ENCODE measurements at places on chromosomes 1 and 21.
A peak's percentile ranks its signal among the peaks of the same experiment; 100 is the strongest.

DNA sequence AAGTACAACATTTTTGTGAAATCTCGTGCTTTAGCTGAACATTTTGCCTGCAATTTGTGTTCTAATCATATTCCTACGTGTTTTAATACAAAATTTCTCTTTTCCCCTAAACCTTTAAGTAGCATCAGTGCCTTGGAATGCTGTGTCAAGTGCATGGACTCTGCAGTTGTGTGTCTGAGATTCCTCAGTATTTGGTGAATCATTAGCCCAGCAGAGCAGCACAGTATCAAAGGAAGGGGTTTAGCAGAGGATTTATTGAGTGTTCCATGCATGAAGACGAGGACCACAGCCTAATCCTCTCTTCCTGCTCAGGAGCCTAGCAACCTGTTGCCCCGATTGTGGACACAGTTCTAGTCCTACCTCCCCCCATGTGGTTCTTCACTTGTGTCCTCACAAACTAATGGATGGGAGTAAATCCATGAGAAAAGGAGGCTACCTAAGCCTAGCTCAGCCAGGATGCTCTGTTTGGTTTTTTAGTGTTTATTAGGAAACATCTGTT, 29.3 kb upstream of the PCP4 start:
- DNase-seq: no peak

- DNase-seq: no peak
These were observed 63.3 kb upstream of the PARP1 start for GRCh38 chr1:226470921-226471866.

- no peak for DNase-seq
These were observed 3.4 kb downstream of the GBP5 start for GRCh38 chr1:89269277-89269676.

- no peak for DNase-seq
These were observed 18.3 kb upstream of the EFHD2 start for GRCh38 chr1:15391366-15391765.

GRCh38 chr1:242836423-242836822, 311.9 kb upstream of the PLD5 start:
- DNase-seq: no peak

GRCh38 chr1:32825181-32825580, 7.7 kb downstream of the S100PBP start:
- DNase-seq: no peak

GRCh38 chr1:244817415-244817894, 18.0 kb upstream of the COX20 start:
- no peak for DNase-seq

GRCh38 chr21:37757606-37758376, 158.5 kb downstream of the KCNJ6 start:
- DNase-seq: no peak

GRCh38 chr1:185598332-185598731, 135.9 kb upstream of the HMCN1 start:
- DNase-seq: no peak

- no peak for DNase-seq
These were observed 54.9 kb upstream of the C1orf198 start for GRCh38 chr1:230923176-230923575.

DNA sequence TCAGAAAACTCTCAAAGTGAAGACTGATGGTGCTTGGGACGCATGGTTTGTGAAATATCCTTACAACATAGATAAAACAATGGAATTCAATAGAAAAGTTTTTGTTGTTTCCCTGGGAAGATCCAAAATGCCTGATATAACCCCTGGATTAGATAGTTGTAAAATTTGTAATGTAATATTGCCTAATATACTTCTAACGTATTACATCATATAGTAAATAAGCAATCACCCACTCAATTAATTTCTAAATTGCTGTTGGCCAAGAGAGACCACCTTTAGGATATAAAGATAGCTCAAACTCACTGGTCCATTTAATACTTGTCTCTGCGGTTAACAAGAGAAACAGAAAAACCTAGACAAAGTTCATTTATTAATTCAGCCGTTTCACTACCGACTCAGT, 42.2 kb downstream of the TTC13 start:
- DNase-seq: no peak

GRCh38 chr21:39330001-39330400, 16.6 kb upstream of the BRWD1 start:
- no peak for DNase-seq

- no peak for DNase-seq
These were observed 2.7 kb downstream of the COL8A2 start for GRCh38 chr1:36122062-36123030.

DNA sequence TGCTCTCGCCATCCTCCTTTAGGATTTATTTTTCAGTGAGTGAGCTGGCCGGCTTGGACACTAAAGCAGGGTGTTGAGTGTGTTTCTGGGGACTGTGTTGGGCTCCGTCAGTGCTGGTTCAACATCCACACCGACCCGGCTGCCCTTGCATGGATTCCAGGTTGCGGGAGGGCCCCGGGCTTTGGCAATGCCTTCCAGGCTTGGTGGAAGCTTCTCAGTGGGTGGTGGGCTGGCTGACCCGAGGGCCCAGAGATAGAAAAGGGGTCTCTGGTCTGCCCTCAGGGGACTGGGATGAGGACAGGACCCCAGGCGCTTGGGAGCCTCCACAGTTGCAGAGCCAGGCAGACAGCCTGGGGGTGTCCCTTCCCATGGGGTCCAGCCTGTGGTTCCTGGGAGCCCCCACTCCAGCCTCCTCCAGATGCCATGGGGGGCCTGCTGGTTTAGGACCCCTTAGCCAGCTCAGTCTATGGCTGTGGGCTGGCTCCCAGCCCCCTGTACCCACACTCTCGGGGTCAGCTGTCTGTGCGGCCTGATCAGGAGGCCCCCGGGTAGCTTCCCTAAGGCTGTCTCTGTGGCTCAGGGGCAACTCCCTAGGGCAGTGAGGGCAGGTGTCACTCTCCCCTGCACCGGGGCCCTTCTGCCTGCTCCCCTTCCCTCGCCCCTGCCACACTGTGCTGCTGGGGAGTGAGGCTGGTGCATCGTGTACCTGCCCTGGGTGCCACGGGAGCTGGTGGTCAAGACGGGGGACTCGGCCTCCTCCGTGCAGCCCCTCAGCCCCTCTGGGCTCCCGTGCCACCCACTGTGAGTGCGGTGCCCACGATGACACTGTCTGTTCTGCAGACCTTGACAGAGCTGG, 16.5 kb downstream of the PDXK start:
- DNase-seq: no peak

DNA sequence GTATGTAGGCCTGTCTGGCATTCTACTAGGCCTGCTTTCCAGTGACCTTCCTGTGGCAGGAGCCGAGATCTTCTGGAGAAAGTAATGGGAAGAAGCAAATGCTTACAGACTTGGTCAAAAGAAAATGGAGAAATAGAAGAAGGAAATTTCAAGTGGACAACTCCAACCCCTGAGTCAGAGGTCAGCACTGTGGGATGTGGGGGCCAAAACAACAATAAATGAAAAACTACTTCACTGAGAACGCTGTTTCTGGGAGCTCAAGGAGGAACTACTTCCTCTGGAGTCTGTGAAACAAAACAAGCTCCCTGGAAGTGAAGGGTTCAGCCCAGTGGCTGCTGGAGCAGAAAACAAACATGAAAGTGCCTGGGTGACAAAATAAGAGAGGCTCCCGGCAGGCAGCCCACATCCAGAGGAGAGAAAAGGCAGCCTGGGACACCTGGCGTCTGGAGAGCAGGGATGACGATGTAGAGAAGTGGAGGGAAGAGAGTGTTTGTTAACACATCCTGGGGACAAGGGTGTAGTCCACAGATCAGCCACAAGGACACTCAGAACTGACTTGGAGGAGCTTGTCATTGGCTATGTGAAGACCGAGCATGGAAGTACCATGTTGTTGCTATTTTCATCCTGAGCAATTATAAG, 355.2 kb downstream of the SMYD3 start:
- DNase-seq: no peak

DNA sequence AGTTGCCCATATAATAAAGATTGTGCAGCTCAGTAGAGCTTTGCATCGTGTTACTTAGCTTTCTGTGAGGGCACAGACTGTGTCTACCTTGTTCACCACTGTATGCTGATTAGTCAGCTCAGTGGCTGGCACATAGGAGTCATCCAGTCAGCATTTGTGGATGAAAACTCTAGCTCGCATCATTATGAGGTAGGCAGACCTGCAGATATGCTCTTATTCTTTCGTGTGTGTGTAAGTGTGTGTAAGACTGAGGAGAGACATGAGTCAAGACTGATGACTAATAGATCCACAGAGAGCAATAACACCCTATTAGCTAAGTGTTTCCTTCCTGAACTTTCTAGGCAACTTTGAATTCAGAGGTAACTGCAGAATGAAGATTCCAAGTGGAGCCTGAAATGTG, 17.1 kb downstream of the TTF2 start:
- DNase-seq: no peak

GRCh38 chr1:99004254-99004860, 304 bp downstream of the PLPPR5 start:
- DNase-seq: no peak

- DNase-seq: peak; percentile 93
These were observed 7.1 kb downstream of the PRRX1 start for GRCh38 chr1:170670802-170671628.

GRCh38 chr1:117188816-117189437, 21.8 kb downstream of the VTCN1 start:
- DNase-seq: no peak

- DNase-seq: no peak
These were observed 194.8 kb downstream of the EIF4G3 start for GRCh38 chr1:20981915-20982314.

DNA sequence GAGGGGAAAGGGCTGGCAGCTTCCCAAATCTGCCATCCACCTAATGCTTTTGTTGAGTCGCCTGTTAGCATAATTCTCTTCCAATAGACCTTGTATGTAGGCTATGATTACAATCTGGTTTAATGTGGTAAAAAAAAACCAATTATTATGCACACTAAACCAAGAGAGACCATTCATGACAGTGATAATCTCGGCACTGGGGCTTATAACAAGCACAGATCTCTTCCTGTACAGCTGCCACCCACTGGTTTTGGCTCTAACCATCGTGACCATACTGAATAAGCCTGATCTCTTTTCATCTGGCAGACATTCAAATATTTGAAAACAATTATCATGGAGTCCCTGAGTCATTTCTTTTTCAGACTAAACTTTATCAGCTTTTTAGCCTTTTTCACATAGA, 12.0 kb upstream of the SYT14 start:
- DNase-seq: no peak

DNA sequence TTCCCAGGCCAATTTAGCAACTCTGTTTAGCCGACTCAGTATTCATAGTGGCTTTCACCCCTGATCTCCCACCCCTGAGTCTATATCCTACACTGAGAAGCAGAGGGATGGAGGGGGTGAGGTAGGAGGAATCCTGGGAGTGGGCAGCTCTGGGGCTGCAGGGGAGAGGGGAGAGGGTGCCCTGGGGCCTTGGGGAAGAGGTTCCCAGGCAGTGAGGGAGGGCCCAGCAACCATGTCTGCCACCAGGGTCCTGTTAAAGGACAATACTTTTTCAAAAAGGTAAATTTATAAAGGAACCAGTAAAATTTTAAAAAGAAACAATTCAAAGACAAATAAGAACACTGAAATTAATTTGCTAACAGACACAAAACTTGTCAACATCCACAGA, 30.3 kb downstream of the EPHX1 start:
- DNase-seq: no peak

- DNase-seq: no peak
These were observed 5.0 kb downstream of the SLC25A44 start for GRCh38 chr1:156198831-156199349.

- DNase-seq: no peak
These were observed 1.6 kb upstream of the DYRK3 start for GRCh38 chr1:206633708-206634121.

DNA sequence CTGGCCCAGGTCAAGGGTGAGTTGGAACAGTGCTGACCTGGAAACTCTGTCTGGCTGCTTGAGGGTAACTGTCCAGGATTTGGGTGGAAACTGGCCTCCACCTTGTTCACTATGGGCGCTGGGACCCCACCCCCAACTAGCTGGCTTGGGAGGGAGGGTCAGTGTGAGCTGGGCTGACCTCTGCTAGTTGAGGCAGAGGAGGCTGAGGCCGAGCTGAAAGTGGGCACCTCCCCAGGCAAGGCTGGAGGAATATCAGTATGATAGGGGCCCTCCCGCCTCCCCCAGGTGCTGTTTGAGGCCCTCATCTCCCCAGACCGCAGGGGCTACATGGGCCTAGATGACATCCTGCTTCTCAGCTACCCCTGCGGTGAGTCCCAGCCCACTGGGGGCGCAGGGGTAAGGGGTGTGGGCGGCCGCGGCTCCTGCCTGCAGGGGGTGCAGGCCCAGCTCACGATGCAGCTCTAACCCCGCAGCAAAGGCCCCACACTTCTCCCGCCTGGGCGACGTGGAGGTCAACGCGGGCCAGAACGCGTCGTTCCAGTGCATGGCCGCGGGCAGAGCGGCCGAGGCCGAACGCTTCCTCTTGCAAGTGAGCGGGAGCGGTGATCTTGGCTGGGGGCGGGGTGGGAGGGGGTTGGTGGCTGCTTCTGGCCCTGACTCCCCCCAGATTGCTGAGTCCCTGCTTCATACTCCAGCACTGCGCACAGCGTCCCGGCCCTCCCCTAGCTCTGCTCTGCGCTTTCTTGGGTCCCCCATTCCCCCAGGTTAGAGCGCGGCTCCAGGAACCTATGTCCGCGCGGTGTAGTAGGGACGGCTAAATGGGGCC, 22.9 kb downstream of the PTPRU start:
- peak; percentile 78 for DNase-seq

DNA sequence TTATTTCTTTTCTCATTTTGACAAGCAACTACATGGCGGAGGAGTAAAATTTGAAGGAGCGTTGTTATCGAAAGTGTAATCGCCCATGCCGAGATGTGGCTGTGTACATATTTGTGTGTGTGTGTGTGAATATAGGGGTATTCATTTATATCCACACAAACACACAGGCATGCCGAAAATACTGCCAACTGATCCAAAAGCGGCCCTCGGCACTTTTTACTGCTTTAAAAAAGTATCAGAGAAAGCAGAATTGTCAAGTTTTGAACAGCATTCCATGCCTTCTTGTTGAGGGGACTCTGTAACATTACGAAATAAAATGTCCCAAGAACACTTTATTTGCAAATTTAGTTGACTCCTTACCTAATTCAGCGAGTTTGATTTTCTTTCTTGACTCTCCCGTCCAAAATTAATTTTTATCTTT, 1.1 kb downstream of the PBX1 start:
- no peak for DNase-seq

DNA sequence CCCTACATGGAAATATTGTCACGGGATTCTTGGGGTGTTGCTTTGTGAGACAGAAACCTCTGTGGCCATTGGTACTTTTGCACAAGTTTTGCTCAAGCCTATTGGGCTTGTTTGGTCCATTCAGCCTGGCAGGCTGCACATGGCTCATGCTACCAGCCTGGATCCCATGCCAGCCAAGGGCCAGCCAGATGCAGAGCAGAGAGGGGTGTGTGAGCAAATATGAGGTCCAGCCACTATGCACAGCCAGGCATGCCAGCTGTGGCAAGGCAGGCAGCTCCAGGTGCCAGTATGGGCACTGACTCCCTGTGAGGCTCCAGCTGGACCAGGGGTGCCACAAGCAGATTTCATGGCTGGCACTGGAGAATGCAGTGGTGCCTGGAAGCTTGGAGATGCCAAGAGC, 6.7 kb upstream of the CHD1L start:
- no peak for DNase-seq

DNA sequence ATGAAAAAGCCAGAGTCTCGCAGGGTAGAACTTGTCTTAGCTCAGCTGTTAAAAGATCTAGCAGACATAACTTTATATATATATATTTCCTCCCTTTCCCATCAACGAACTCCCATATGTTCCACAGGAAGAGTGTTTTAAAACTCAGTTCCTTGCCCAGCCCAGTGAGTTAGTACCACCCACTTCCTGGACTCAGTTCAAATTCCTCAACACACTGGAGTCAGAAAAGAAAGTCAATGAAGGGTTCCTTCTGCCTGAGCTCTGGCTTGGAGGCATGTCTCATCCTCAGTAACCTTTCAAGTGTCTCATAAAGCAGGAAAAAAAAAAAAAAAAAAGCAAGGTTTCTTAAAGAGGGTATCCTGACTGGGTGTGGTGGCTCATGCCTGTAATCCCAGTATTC, 15.6 kb downstream of the TPM3 start:
- DNase-seq: no peak
